ENCODE measurements at places on chromosomes 16 and 17.

GRCh38 chr16:4115209-4115948 is 863 bp downstream of the ADCY9 start:
- DNase-seq, result peak; percentile 47

GRCh38 chr17:14762736-14763479 is 462.0 kb downstream of the HS3ST3B1 start:
- DNase-seq, result no peak

GRCh38 chr16:22092143-22092933 is at the start of gene VWA3A:
Gene VWA3A, plus strand, starts transcription at chr16:22092541. Its CDS starts 97 bp downstream, at chr16:22092638.
- DNase-seq, result no peak

- no peak for DNase-seq
These were observed 16.4 kb downstream of the FAM20A start for GRCh38 chr17:68584581-68585303.
